T follicular helper cell (primary cell): ENCODE measurements at places on chromosomes 6 and 20.

DNA sequence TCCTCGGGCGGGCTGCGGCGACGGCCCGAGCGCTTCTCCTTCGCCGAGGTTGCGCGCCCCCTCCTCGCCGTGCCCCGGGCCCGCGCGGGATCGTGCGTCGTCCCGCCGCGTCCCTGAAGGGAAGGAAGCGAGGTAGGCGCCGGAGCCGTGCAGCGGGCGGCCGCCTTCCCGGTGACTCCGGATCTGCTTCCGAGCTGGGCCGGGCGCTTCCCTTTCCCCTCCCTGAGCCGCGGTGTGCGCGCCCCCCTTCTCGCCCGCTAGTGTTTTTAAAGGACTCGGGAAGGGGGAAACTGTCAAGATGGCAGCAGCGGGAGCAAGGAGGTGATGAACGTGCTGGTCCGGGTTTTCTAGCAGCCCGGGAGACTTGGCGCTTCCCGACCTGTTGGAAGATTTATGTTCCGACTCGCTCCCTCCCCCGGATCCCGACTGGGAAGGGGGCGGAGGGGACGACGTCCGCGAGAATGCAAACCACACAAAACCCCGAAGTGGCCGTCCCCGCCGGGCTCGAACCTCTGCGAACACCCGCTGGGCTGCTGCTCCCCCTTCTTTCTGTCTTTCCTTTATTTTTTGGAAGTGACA, 744 bp upstream of the FOXO3 start:
- DNase-seq: no peak

GRCh38 chr6:119240257-119241110, 109.1 kb downstream of the MAN1A1 start:
- DNase-seq: no peak

DNA sequence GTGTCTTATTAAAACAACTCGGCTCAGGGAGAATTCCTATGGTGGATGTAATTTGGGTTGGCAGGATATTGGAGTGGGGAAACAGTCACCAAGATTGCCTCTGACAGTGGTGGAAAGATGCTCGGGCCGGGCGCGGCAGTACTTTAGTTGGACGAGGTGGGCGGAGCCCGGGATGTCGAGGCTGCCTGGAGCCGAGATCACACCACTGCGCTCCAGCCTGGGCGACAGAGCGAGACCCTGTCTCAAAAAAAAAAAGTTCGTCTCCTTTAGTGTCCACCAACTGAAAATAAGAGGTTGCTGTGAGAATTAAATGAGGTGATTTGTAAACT, 621 bp downstream of the NOL7 start:
- DNase-seq: peak; percentile 21

GRCh38 chr6:105896821-105897095, 189.4 kb upstream of the PRDM1 start:
- DNase-seq: no peak

DNA sequence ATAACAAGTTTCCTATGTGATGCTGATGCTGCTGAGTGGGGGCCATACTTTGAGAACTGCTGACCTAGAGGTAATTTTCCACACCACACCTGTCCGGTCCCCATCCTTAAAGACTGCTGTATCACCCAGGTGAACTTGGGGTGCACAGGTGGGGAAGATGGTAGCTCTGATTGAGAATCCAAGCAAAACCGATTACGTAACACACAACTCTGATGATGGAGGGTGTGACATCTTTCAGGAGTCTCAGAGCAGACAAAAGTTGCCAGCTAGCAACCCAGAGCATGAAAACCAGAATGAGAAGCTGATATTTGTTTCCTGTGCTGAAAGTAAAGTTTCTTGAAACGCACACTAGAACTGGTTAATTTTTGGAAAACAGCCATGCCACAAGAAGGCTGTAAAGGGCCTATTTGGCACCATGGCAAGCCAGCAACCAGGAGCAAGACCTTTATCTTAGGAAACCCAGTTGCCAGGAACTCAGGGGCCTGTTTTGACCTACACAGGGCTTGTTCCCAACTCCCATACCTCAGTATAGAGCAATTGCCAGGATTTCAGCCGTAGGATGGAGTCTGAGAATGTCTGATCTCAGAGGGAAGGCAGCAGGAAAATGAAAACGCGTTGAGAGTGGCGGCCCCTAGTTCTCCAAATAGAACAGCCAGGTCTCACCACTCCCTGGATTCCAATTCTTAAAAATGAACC, 21.6 kb upstream of the TBC1D7 start:
- DNase-seq: no peak

DNA sequence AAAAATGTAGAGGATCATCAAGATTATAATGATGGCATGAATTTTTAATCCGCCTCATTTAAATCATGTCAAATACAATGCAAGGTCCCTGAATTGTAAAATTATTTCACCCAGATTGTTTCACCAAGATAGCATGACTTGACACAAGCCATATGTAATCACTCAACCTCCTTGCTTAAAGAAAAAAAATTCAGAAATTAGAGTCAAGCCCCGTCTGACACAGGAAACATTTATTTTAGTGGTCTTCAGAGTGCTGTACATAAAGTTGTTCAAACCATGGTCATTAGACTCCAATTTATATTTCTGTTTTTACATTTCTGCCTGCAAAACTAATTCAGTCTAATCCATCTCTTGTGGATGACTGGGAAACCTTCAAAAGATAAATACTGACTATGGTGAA, 200.2 kb downstream of the CBLN4 start:
- no peak for DNase-seq

DNA sequence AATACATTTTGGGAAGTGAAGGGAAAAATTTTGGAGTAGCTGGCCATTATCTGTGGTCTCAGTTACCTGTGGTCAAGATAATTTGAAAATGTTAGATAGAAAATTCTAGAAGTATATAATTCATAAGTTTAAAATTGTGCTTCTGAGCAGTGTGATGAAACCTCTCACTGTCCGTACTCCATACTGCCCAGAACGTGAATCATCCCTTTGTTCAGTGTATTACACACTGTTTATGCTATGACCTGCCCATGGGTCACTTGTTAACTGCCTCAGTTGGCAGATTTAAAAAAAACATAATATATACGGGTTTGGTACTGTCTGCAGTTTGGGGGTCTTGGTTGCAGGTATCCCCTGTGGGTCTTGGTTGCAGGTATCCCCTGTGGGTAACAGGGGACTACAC, 4.1 kb upstream of the CALHM5 start:
- no peak for DNase-seq

DNA sequence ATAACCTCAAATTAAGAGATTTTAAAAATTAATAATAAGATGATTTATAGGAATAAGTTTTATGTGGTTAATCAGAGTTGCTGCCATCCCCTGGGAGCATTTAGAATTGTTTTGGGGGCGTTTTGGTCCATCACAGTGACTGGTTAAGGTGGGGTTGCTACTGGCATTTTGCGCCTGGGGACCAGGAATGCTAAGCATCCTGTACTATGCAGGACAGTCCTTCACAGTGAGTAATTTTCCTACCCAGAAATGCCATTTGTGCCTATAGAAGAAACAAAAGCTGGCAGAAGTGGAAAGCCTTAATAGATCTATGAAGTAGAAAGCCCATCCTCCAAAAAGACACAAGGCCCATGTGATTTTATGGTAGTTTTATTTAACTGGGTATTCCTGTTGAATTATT, 118.0 kb downstream of the ANKS1A start:
- no peak for DNase-seq

DNA sequence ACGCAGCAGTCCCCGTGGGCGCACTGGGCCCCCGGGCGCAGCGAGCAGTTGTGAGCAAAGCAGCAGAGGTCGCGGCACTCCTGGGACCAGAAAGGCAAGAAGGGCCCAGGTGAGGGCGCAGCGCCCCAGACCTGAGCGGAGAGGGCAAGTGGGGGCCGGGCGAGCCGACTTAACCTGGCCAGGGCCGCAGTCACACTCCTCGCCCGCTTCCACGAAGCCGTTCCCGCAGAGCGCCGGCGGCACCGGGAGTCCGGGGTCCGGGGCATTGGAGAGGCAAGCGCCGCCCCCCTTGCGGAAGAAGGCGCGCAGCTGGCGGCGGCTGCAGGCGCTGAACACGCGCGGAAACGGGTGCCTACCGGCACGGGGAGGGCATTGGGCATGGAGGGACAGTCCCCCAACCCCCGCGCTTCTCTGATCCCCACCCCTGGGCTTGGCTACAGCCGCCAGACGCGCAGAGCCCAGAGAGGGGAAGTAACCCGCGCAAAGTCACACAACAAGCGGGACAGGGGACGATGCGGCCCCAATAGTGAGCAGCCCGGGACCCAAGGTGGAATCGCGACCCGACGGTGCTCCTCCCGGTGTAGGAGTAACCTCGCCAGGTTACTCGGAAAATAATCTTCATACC, 9.2 kb downstream of the ADAM33 start:
- DNase-seq: no peak

DNA sequence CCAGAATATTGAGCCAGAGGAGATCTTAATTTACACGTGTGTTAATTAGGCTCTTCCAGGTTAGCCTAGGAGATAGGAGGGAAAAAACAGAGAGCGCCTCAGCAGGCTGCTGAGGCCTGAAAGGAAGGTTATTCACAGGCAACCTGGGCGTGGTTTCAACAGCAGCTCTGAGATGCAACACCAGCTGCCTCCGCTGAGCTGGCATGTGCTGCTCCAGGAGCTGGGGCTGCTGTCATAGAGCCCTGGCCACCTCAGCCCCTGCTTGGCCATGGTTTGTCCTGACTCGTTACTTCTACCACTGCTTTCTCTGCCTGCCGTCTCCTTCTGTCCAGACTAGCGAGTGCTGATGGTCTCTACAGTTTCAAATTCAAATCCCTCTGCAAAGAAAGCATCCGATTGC, 32.4 kb upstream of the RPP40 start:
- no peak for DNase-seq

DNA sequence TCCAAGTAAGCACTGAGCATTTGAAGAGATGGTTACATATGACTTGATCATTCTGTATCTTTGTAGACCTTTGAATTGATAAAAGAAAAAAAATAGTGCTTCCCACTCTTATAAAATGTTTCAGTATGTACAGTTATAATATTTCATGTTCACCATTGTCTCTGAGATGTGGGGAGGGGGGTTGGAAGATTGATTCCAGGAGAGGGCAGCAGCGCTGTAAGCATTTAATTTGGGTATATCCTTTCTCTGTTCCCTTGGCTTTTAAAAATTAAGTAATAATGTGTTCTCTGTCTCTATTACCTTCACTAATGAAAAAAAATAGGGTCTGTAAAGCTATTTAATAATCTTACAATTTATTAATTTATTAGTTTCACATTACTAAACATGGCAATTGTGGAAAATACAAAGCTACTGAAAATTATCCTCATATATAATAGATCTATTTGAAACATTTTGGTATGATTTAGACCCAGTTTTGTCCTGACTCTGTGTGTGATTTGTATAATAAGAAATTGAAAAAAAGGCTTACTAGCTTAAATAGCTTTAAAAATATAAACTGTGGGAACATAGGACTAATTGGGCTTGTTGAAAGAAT, 341.2 kb downstream of the CDKAL1 start:
- no peak for DNase-seq

DNA sequence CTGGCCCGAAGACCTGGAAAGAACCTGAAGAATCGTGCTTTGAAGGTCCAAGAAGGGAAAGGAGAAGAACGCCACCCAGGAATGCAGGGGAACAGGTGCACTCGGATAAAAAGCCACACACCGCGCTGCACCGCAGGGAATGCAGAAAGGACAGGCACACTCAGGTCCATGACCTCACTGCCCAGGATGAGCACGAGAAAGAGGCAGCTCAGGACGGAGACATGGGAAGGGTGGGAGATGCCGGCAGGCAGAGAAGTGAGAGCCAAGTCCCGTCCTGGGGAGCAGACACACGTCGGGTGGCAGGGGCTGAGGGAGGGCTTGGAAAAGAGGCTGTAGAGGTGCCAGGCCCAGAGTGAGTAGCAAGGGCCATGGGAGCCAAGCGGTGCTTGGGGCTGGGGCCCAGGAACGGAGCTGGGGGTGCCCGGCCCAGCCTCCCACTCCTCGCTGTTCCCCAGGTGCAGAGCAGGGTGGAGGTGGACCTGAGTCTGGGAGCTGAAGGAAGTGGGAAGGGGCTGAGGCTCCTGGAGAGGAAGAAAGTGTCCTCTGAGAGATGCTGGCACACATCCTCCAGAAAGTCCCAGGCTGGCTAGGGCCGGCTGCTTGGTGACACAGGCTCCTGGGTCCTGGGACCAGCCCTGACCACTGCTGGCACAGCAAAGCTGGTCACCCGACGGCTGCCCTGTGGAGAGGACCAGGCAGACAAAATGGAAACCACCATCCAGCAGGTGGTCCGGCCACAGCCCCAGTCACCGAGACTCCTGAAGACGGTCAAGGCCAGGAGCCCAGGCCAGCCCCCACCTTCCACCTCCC, 91.3 kb downstream of the PSMB1 start:
- no peak for DNase-seq

DNA sequence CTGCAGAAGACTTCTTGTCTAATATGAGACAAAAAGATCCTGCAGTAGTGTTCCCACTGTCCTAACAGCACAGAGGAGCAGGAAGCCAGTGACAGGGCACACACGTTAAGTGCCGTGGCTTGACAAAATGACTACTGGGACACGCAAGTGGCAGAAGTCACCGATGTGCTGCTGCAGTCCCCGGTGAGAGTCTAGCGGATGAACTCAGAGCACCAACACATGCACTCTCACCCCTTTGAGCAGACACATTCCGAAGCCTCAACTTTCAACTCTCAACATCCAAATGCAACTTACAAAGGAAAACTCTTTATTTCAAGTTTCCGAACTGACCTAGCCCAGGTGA, 898 bp downstream of the LAMA4 start:
- no peak for DNase-seq

GRCh38 chr20:50642288-50642803, 49.0 kb downstream of the RIPOR3 start:
- DNase-seq: no peak

GRCh38 chr6:157198425-157199279, 124.7 kb downstream of the TMEM242 start:
- no peak for DNase-seq

DNA sequence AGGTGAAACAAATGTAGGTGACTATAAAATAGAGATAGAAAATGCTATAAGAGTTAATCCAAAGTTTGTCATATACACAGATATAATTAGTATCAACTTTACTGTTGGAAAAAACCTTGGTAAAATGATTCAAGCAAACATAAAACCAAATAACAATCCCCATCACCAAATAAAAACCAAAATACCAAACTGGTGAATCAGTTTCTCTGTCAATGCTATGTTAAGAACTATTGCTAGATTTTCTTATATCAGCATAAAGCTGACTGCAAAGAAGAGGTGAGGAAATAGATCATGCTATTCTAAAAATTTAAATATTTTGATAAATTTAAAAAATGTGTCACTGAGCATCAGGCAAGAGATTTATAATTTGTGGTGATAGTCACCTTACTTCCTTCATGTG, 658.4 kb downstream of the PHF3 start:
- DNase-seq: no peak

DNA sequence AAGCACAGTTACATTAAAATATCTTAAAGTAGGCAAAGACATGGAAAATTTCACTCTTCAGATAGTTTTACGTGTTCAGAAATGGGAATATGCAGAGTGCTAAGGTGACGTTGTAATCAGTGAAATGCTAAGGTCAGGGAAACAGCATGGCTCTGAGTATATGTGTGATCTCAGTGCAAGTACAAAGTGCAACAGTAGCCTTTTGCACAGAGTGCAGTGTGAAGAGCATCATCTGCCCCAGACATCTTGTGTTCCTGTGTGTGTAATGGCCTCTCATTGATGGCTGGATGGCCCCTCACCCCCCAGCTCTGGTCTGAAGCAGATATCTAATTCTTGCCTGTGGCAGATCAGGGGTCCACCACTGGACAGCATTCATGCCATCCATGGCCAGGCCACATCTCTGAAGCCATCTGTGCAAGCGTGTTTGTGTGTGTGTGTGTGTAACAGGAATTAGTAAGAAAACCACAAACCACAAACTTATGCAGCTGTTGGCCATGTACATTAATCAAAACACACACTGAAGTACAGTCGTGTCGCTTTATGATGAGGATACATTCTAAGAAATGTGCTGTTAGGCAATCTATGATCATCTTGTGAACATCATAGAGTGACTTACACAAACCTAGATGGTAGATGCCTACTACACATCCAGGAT, 165.1 kb downstream of the RALGAPA2 start:
- no peak for DNase-seq
